Psoas muscle (tissue), 8 donors: ENCODE measurements at places on chromosomes 1 and 21. TPM values are rescaled to one million over a fixed set of nuclear protein-coding genes. Genes with fewer than 3 reads are reported as not detected.

Gene MAP3K7CL
- 3.3 TPM for polyA plus RNA-seq

Gene SELENOF
- 56.2 TPM for polyA plus RNA-seq

Gene TCHH
- polyA plus RNA-seq, result 0.01 TPM

- no peak for DNase-seq
These were observed 128.4 kb downstream of the CNIH3 start for GRCh38 chr1:224744521-224744920.

DNA sequence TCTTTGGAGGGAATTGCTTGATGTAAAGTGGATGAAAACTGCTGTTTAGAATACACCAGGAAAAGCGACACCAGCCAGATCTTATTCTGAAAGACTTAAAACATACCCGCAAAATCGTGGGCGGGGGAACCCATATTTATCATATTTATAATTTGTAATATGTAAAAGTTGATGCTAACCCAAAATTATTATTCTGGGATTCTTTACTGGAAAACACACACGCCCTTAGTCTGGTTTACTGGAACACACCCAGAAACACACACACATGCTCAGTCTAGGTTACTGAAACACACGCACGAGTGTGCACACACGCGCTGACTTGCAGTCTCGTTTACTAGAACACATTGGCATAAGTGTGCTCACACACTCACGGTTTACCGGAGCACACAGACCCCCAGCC, 32.5 kb downstream of the ATP5PO start:
- DNase-seq, result no peak
